PC-3 (cell line): ENCODE measurements at places on chromosomes 2 and 18. TPM values are rescaled to one million over a fixed set of nuclear protein-coding genes. Genes with fewer than 3 reads are reported as not detected.

- no peak overlapping the region for H3K27ac ChIP-seq
- no peaks in the 10 kb centered on the region; the same call in 1 of the 2 replicates for H3K4me1 ChIP-seq
Measured at GRCh38 chr2:235055891-235056516, 104.2 kb downstream of the SH3BP4 start.

GRCh38 chr2:230901006-230901405 is 24.0 kb downstream of the GPR55 start:
- no peak overlapping the region for H3K4me3 ChIP-seq
- H3K27ac ChIP-seq, result no peak overlapping the region

- no peak for DNase-seq
- H3K27ac ChIP-seq, result no peak overlapping the region
- H3K4me1 ChIP-seq, result peaks cover 21% of the 10 kb centered on the region
Measured at GRCh38 chr2:140627136-140627535, 1503.7 kb downstream of the LRP1B start.

DNA sequence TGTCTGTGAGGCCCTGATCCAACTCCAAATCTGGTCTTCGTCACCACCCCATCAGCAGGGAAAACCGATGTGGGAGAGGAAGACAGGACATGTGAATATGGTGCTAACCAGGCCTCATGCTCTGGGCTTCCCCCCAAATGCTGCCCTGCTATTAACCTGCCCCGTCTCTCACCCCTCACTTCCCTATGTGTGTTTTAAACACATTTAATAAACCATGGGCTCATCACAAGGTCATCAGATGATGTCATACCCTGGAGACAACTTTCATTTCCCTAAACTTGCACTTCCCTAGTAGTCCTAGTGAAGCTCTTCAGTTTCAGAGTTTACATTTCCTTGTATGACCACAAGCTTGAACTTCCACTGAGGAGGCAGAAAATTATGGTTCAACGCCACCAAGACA is 49.9 kb downstream of the CD8B2 start:
- H3K36me3 ChIP-seq, result no peaks in the 10 kb centered on the region
- H3K27ac ChIP-seq, result no peak overlapping the region
- H3K27me3 ChIP-seq, result peaks cover 90% of the 10 kb centered on the region
- H3K4me3 ChIP-seq, result no peak overlapping the region
- H3K4me1 ChIP-seq, result no peaks in the 10 kb centered on the region

GRCh38 chr2:145927131-145927950 is 1407.4 kb upstream of the ZEB2 start:
- H3K27ac ChIP-seq, result no peak overlapping the region
- H3K4me1 ChIP-seq, result no peaks in the 10 kb centered on the region

GRCh38 chr2:120579916-120580685 is 155.6 kb upstream of the GLI2 start:
- H3K4me1 ChIP-seq, result no peaks in the 10 kb centered on the region
- no peaks in the 10 kb centered on the region for H3K27me3 ChIP-seq
- H3K4me3 ChIP-seq, result no peak overlapping the region
- H3K27ac ChIP-seq, result no peak overlapping the region
- no peak for DNase-seq

- H3K36me3 ChIP-seq, result no peaks in the 10 kb centered on the region
- DNase-seq, result peak; percentile 49
- no peak overlapping the region for H3K4me3 ChIP-seq
- H3K4me1 ChIP-seq, result peaks cover 13% of the 10 kb centered on the region
Measured at GRCh38 chr2:216031960-216032689, 18.8 kb upstream of the MREG start.

DNA sequence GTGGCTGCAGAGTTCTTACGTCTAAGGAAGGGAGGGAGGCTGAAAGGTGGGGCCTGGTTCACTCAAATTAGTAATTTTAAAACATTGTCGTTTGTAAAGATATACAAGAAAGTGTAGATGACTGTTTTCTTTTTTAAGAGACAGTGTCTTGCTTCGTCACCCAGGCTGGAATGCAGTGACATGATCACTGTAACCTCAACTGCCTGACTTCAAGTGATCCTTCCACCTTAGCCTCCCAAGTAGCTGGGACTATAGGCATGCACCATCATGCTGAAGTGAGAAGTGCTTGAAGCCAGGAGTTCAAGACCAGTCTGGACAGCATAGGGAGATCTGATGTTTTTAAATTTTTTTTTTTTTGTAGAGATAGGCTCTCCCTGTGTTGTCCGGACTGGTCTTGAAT is 52.9 kb downstream of the HNRNPLL start:
- no peak overlapping the region for H3K4me3 ChIP-seq
- H3K27me3 ChIP-seq, result no peaks in the 10 kb centered on the region
- no peaks in the 10 kb centered on the region for H3K4me1 ChIP-seq
- DNase-seq, result no peak
- no peak overlapping the region for H3K27ac ChIP-seq
- no peaks in the 10 kb centered on the region for H3K36me3 ChIP-seq

DNA sequence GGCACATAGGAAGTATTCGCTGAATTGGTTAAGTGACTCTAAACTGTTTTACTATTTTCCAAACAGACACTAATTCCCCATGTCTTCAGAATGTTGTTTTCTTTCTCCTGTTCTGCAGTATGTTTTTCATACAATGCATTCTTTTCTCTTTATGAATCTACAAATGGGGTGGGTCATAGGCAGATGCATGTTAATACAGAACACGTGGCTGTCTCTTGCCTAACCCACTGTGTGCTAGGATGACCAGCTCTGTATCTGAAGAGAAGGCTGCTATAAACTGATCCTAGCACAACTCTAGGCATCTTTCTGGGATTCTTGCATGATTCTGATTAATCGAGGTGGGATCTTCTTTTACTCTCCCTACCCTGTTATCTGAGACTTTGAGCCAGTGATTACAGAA is 826.0 kb downstream of the PLCL1 start:
- no peaks in the 10 kb centered on the region for H3K36me3 ChIP-seq
- H3K27me3 ChIP-seq, result 0 out of 2 replicates have a peak, but pooled peaks cover 20% of the 10 kb centered on the region
- H3K4me1 ChIP-seq, result no peaks in the 10 kb centered on the region

DNA sequence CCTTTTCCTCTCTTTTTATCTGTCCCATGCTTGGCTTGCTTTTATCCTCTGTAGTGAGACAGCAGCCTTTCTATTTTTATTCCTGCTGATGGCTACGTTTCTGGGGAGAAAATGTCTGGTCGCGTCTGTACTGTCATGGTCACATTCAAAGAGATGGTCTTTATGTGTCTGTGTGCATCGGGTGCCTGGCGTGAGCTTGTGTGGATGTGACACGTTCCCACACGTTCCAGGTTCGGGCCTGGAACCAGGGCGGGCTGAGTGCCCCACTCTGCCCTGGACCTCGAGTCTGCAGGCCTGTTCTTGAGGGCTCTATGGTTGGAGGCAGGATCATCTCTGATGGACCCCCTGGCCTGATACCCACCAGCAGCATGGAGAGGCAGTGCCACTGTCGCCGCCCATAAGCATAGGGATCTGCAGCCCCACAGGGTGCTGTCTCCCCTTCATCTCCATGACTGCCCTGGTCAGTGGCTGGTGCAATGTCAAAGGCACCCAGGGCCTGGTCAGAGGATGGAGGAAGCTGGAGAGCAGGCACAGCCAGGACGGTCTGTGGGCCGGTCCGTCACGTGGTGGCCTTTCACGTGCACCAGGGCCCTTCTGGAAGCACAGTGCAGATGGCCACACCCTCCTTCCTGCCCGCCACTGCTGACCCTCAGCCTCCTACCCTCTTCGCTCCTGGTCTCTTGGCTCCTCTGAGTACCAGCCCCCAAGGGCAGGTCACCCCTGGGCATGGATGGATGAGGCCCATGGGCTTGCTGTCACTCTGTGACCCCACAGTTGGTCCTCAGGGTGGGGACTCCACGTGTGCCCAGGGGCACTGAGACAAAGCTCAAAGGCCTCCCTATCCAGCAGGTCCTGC is 149.2 kb upstream of the TWIST2 start:
- no peaks in the 10 kb centered on the region for H3K4me1 ChIP-seq
- H3K27ac ChIP-seq, result no peak overlapping the region
- H3K4me3 ChIP-seq, result no peak overlapping the region
- no peaks in the 10 kb centered on the region for H3K36me3 ChIP-seq
- H3K27me3 ChIP-seq, result no peaks in the 10 kb centered on the region

DNA sequence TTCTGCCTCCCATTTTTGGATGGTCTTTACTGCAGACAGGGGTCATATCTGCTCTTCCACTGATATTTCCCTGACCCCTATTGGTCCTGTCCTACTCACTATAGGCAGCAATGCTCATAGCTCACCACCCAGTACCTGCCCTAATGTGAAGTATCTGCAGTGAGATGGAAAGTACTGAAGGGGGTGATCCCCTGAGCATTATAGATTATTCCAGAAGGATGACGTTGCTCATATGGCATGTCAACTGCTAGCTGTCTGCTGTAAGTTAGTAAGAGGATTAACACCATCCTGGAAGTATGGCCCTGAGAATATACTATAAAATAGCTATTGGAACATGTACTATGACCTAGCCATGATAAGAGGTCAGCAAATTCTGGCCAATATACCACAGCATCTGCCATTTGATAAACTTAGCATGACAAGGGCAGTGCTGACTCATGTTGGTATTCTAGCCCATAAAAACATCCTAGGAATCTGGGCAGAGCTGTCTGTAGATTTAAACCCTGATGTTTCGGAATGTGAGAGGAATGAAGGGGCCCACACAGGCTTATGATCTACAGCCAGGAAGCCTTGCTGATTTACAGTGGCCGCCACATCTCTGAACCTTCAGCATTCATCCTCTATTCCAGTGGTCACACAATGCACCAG is 451.4 kb downstream of the TNS1 start:
- H3K4me1 ChIP-seq, result peaks cover 8% of the 10 kb centered on the region; the same call in 1 of the 2 replicates
- peaks cover 15% of the 10 kb centered on the region; the same call in 1 of the 2 replicates for H3K27me3 ChIP-seq
- peak; percentile 41 for DNase-seq
- no peak overlapping the region for H3K27ac ChIP-seq
- H3K4me3 ChIP-seq, result no peak overlapping the region

- DNase-seq, result peak; percentile 36
- H3K4me3 ChIP-seq, result peak overlapping the region; percentile 75
- no peaks in the 10 kb centered on the region for H3K36me3 ChIP-seq
- no peaks in the 10 kb centered on the region for H3K27me3 ChIP-seq
- peak overlapping the region; percentile 60 for H3K27ac ChIP-seq
Measured at GRCh38 chr2:210169516-210170195, 1.6 kb downstream of the KANSL1L start.

DNA sequence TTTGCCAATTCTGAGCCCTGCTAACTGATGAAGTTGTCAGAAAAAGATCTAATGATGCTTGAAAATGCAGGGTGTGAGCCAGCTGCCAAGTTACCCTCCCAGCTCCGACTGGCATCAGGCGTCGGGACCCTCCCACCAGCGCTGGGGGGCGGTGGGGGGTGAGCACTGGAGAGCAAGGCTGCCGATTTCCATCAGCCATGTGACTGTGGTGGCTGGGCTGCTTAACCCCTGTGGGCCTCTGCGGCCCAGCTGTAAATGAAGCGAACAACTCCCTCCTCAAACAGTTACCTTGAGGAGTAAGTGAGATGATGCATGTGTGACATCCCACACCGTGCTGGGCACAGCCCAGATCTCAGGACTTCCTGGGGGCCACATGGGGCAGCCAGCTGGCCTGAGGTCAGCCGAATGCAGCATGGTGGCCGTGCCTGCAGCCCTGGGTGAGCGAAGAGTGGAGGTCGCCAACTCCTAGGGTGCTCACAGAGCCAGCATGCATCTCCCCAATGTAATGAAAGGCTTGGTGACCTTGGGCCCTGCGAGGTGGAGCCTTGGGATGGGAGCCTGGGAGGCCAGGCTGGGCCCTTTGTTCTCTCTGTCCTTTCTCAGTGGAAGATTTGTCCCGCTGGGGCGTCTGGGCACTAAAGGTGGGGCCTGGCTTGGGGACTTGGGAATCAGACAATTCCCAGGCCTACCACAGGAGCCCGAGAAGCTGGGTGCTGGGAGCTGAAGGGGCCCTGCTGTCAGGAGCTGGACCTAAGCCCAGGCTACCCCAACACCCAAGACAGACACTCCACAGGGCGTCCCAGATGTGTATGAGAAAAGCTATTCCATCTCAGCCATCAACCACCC is 25.1 kb downstream of the CIB4 start:
- no peak overlapping the region for H3K27ac ChIP-seq
- no peak overlapping the region for H3K4me3 ChIP-seq
- H3K36me3 ChIP-seq, result no peaks in the 10 kb centered on the region
- no peaks in the 10 kb centered on the region; the same call in 1 of the 2 replicates for H3K27me3 ChIP-seq

GRCh38 chr2:159614534-159615366 is 1.6 kb downstream of the BAZ2B start:
- H3K4me3 ChIP-seq, result peak overlapping the region; percentile 88
- peak; percentile 5 for DNase-seq
- H3K27me3 ChIP-seq, result no peaks in the 10 kb centered on the region
- no peaks in the 10 kb centered on the region for H3K36me3 ChIP-seq

DNA sequence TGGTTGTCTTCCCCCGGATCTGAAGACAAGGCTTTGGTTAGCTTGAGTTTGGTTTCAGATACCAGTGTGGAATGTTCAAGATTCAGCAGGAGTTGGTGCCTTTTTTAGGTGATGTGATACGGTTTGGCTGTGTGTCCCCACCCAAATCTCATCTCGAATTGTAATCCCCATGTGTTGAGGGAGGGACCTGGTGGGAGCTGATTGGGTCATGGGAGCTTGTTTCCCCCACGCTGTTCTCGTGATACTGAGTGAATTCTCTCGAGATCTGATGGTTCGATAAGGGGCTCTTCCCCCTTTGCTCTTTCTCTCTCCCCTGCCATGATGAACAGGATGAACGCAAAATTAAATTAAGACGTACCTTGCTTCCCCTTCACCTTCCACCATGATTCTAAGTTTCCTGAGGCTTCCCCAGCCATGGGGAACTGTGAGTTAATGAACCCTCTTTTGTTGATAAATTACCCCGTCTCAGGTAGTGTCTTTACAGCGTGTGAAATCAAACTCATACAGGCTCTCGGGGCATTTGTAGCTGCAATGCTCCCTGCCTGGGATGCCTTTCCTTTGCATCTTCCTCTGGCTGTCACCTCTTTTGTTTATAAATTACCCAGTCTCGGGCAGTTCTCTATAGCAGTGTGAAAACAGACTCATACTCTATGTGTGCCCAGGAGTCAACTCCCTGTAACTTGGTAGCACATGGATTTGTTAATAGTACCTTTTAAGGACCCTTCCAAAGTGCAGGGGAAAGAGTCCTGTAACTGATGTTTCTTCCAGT is 21.3 kb downstream of the PDCD1 start:
- no peaks in the 10 kb centered on the region; the same call in 1 of the 2 replicates for H3K27me3 ChIP-seq
- peaks cover 6% of the 10 kb centered on the region; the same call in 1 of the 2 replicates for H3K4me1 ChIP-seq
- no peak overlapping the region for H3K27ac ChIP-seq
- DNase-seq, result no peak
- H3K36me3 ChIP-seq, result no peaks in the 10 kb centered on the region
- no peak overlapping the region for H3K4me3 ChIP-seq

GRCh38 chr2:180706694-180707093 is 273.7 kb upstream of the UBE2E3 start:
- H3K27me3 ChIP-seq, result no peaks in the 10 kb centered on the region
- no peaks in the 10 kb centered on the region for H3K36me3 ChIP-seq
- peaks cover 44% of the 10 kb centered on the region for H3K4me1 ChIP-seq
- H3K27ac ChIP-seq, result no peak overlapping the region

CMPK2 gene
- 5.0 and 6.5 TPM in 2 replicates for total RNA-seq

MTX2 gene
- total RNA-seq, result 33.3 and 54.5 TPM in 2 replicates

AAK1 gene
- 46.8 and 47.9 TPM in 2 replicates for total RNA-seq

GNAL gene
- total RNA-seq, result 0.15 and 0.23 TPM in 2 replicates

ACKR3 gene
- total RNA-seq, result 0.86 and 3.1 TPM in 2 replicates
